ENCODE measurements at places on chromosomes 13 and 19.

GRCh38 chr13:102236830-102237229 is 165.0 kb downstream of the FGF14 start:
- DNase-seq = no peak

DNA sequence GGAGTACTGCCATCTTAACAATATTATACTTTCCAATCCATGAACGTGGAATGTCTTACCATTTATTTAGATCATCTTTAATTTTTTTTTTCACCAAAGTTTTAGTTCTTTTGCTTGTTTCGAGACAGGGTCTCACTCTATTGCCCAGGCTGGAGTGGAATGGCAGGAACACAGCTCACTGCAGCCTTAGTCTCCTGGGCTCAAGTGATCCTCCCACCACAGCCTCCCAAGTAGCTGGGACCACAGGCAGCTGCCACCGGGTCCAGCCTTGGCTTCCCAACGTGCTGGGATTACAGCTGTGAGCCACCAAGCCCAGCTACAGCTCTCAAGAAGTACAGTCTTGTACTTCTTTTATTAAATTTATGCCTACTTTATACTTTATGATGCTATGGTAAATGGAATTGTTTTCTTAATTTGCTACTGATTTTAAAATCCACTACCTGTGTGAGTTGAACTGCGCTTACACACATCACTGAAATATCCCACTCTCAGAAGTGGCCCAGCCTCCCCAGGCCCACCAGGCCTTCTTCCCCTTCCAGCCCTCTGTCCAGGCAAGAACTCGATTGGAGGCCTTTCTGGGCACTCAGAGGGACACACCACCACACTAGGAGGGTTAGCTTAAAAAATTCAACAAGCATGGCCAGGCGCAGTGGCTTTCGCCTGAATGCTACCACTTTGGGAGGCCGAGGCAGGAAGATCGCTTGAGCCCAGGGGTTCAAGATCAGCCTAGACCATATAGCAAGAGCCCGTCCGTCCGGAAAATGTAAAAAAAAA is 1.0 kb upstream of the PGLS start:
- no peak for DNase-seq

DNA sequence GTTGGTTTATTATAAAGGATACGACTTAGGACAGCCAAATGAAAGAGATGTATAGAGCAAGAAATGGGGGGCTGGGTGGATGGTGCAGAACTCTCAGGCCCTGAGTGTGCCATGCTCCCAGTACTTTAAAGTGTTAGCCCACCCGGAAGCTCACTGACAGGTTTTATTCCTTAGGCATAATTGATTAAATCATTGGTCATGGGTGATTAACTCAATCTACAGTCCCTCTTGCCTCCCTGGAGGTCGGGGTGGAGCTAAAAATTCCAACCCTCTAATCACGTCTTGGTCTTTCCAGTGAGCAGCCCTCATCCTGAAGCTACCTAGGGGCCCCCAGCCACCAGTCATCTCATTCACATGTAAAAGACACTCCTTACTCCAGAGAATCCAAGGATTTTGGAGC is 9.9 kb upstream of the LEUTX start:
- DNase-seq = no peak

DNA sequence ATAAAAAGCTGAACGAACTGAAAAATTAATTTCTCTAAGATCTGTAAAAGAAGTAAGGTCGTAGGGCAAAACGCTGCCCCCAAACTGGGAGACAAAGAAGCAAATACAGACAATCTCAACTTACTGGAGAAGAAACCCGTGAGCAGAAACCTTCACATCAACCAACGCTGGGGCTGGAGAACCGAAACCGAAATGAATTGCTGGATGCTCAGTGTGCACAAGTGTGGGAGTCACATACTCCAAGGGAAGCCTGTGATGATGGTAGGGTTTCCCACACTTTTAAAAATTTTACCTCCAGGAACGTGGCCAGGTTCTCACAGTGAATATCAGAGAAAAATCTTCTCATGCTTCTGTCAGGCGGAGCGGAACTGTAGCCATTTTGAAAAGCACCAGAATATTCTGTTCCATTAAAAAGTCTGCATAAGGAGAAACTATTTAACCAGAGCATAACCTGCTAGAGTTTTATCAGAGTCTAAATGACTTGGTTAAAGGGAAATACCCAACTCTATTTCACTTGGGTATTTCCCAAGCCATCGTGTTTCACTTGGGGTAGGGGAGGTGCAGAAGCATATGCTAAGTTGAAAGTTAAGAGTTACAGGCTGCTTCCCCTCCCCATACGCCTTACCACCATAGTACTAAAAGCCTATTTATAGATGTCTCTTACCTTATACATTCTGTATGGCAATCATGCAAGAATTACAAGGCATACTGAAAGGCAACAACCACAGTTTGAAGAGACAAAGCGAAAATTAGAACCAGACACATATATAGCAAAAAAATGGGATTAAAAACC is 110.5 kb upstream of the SLITRK1 start:
- DNase-seq = no peak

DNA sequence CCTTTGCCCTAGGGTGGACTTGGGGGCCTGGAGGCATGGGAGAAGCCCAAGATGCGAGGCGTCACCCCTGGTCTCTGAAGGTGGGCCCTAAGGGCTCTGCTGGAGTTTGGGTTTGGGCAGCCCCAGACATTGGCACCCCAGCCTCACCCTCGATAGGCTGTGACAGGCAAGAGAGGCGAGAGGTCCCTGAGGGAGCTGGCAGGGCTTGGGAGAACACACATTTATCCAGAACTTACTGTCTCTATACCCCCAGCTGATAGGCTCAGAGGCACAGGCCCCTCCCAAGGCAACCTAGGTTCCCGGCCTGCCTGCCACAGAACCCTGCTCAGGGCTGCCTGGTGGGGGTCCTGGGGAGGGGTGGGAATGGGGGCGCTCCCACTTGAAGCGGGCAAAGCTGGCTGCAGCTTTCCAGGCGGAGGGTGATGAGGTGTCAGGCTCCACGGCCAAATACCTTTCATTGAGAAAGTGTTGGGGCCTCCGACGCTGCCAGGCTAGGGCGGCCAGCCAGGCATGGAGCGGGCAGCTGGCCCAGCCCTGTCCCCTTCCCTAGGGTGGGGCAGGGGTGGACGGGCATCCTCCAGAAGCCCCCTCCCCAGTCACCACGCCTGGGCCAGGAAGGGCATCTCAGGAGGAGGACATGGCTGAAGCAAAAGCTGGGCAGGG is 9.7 kb downstream of the CILP2 start:
- DNase-seq = no peak

- DNase-seq = no peak
Measured at GRCh38 chr13:35856084-35856483, 275.1 kb downstream of the DCLK1 start.

GRCh38 chr13:60108589-60108988 is 55.1 kb downstream of the DIAPH3 start:
- DNase-seq = no peak

DNA sequence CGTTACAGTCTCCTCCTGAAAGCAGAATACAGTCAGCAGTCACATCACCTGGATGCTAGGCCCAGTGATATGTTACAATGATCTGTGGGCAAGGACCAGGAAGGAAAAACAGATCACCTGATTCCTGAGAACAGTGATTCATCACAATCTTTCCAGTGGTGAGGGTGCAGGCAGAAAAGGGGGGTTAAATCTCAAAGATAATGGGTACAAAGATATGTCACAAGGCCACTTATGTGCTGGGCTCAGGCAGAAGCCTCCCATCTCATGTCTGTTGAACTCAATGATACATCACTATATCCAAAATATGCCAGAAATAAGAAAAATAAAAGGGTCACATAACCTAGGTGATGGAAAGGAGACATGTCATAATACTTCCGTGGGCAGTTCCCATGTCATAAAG is 10.8 kb upstream of the ZNF91 start:
- DNase-seq = no peak

DNA sequence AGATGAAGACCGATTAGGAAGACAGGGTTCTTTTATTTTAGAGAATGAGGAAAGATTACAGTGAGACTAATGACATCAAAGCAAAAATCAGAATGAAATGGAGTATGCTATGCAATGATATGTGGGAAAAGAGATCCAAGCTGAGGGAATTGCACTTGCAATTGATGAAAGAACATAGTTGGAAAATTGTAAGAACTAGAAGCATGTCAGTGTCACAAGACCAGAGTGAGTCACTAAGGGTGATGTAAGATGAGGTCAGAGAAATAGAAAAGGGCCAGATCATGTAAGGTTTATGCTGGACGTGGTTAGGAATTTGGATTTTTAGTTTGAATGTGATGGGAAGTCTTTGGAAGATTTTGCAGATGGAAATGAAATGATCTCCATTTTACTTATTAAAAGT is 1937.3 kb downstream of the OLFM4 start:
- no peak for DNase-seq

DNA sequence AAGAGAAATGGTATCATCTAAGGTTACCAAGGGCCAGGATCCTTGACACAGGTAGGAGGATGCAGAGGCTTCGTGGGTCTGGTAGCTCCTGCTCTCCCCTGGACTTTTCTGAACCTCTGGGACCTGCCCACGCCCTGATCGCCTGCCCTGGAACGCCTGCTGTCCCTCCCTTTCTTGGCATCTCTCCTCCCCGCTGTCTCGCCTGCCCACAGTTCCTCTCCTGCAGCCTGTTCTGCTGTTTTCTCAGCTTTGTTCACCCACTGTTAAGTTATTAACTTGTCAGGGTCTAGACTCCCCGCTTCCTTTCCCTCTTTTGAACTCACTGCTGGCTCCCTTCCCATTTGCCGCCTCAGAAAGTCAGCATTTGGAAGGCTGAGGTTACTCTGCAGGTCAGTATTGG is 19.8 kb downstream of the SERP2 start:
- no peak for DNase-seq

DNA sequence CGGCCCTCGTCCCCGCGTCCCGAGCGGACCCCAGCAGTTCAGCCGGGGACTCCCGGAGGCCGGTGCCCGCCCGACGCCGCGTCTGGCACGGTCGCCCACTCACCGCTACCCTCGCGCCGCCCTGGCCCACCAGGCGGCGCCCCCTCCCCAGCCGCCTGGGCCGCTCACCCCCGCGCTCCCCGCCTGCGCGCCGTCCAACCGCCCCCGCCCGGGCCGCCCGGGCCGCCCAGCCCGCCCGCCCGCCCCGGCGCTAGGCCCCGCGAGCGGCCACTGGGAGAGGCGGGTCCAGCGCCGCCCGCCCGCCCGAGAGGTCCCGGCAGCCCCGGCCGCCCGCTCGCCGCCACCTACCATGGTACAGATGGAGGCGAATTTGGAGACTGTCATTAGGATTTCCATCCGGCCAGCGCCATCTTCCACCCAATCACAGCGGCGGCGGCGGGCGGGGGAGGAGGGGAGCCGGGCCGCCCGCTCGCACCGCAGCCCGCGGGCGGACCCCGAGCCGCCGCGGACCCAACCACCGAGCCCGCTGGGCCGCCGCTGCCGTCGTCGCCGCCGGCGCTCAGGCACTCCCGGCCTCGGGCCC is at the start of gene USP12:
TSS of gene USP12 (minus strand) at position 568 of the 583 bp plus-strand sequence. CDS start at position 396, 172 bp downstream.
- DNase-seq = peak; percentile 48

DNA sequence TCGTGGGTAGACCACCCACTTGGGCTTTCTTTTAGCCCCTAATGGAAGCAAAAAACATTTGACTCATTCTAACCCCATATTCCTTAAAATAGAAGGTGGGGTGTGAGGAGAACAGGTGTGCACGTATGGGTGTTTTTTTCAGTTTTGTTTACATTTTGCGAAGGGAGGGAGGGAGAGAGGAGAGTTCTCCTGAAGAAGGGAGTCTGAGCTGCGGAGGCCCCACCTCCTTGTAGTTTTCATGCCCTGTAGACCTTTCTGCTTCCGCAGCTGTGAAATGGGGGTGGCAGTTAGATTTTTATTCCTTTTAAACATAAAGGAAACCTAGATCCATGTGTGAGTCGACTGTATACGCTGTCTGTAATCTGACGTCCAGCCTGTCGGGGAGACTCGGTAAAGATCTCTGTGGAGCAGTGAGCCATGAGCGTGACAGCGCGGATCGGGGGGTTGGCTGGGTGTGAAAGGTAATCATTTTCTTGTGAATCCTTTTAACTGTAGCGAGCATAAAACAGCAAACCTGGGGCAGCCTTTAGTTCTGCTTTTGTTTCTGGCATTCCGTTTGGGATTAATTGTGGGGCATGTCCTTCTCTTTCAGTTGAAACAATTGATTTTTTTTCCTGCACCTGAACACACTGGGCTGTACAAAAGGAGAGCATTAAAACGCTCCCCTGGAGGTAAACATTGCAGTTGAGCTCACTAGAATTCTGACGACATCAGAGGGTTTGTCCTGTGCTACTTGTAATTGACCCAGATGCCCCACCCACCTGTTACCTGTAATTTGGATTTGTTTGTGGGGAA is 2.3 kb downstream of the UPF1 start:
- DNase-seq = peak; percentile 87

DNA sequence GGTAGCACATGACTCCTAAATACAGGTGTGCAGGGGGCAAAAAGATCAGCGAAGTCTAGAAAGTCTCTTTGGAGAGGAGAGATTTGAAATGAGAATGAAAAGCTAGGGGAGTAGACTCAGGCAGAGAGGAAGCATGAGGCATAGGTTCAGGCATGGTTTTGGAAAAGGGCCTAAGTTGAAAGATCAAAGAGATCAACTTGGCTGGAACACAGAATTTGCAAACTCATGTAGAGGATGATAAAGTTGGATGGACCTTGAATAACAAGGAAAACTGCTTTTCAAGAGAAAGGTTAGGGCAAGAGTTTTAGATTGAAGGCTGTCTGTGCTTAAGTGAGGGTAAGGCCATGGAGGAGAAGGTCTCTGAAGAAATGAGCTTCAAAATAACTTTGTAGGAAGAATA is 47.4 kb upstream of the UBAC2 start:
- no peak for DNase-seq

DNA sequence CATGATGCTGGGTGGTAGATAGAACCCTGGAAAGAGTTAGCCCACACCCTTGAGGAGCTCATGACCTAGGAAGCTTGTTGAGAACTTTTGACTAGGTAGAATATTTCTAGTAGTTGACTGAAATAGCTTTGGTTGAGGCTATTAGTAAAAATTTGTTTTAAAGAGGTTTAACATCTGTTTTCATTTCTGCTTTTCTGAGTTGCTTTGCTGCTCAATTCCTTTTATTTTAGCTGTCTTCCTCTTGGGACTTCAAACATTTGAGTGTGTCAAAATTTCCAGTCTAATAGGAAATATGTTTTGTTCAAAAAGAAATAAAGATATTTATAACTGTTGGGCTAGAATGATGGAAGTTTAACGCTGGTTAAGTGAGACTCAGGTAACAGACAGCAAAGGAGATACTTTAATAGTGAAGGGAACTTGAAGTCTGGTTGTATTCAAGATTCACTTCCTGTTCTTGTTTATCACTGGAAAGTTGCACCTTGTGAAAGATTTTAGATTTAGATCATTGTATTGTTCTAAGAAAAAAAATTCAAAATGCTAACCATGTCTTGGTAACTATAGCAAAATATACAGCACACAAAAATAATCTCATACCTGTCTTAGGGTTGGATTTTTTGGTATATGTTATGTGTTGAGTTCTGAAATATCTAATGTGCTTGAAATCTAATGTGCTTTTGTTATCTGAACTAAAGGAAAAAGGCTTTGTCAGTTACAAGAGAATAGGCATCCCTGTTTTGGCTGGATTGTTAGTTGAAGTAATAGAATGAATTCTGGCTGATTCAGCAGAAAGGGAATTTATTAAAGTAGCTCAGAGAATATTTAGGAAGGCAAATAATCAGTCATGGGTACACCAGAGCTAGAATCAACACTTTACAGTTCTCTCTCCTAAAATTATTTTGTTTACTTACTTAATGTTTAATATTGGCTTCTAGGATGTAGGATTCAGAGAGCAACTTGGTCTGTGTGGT is 24.4 kb upstream of the GPR18 start:
- no peak for DNase-seq

- DNase-seq = no peak
Measured at GRCh38 chr19:18261474-18261873, 12.8 kb downstream of the IQCN start.

GRCh38 chr19:41926028-41926762 is 2.1 kb downstream of the ERFL start:
- DNase-seq = no peak

Measured in COR-L47 (cell line).